HuH-7 (cell line): ENCODE measurements at places on chromosomes 4 and X.

- no peak for DNase-seq
Measured at GRCh38 chrX:70423936-70424675, 992 bp downstream of the GDPD2 start.

GRCh38 chr4:46684041-46684440, 225.0 kb downstream of the COX7B2 start:
- no peak for DNase-seq

DNA sequence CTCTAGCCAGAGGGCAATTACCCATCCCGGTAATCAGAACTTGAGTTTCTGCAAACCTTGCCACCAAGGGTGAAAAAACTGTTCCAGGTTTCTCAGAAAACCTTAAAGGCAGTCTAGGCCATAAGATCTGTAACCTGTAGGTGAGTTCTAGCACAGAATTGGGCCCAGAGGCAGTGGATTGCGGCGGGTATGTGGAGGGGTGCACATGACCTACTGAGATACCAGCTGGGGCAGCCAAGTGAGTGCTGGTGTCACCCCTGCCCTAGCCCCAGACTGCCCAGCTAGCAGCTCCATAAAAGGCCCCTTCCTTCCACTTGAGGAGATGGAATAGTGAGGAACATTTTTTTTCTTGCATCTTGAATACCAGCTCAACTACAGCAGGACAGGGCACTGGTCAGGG, 176.7 kb downstream of the SMARCA1 start:
- DNase-seq: no peak

- no peak for DNase-seq
Measured at GRCh38 chrX:68720851-68721250, 73.4 kb downstream of the STARD8 start.

DNA sequence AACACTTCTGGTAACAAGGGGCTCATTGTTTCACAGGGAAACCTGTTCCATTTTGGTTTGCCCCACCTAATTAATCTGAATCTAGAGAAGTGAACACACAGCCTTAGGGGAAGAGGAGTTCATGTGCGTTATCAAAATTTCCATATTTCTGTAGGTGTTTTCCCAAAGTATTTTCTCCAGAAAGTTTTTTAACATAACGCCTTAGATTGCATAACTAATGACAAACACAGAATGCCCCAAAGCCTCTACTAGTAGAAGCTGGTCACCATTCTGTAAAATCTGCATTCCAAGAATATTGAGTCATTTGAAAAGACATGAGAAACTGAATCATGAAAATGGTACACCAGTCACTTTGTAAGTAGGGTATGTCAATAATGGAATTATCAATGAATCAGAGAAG, 41.1 kb downstream of the IL13RA2 start:
- no peak for DNase-seq

GRCh38 chr4:141131723-141132071, 1.6 kb downstream of the RNF150 start:
- no peak for DNase-seq

DNA sequence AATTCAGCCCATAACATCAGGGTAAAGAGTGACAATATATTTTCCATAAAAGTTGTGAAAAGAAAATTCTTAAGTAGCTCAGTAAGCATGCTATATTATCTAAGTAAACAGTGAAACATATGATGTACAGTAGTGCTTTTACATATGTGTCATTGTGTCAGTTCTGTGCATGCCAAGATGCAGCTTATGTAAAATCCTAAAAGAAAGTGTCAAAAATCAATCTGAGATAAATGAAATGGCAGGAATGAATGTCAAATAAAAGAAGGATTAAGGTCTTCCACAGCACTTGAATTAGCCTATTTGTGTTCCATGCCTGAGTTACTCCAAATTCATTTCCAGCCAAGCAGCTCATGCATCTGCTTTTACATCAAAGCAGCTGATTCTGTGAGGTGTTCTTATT, 452.7 kb upstream of the HS3ST1 start:
- no peak for DNase-seq

DNA sequence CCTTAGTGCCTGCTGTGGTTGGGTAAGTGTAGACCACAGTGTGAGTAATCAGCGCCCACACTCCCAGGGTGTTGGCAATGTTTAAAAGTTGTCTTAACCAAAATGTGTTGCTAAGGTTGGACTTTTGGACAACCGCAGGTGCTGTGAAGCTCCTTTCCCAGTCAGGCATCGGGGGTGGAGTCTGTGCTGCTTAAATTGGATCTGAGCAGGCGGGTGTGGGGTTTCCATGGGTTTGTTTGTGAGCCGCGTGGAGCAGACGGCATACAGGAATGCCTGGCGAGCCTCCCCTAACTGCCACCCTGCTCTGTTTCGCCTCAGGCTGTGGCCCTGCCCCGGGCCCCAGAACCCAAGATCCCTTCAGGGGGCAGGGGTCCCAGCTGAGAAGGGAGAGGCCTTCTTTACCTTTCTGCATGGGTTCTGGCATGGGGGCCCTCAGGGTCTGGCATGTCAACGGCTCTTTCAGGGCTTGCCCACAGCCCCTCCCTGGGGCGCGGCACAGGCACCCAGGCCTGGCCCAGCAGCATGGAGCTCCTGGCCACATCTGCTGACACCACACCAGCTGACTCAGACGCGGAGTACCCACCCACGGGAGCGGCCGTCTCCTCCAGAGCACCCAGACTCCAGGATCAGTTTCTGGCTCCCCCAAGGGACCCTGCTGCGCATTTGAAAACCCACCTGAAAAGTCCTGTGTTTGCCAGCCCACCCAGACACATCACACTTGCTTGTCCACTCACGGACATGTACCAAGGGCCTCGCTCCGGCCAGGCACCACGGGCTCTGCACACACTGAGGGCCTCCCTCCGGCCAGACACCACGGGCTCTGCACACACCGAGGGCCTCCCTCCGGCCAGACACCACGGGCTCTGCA, 5.1 kb upstream of the SPON2 start:
- DNase-seq: no peak

- no peak for DNase-seq
Measured at GRCh38 chr4:56086073-56086541, 137.4 kb downstream of the CEP135 start.
